Natural killer cell (primary cell): ENCODE measurements at places on chromosomes 16 and 17. TPM values are rescaled to one million over a fixed set of nuclear protein-coding genes. Genes with fewer than 3 reads are reported as not detected.

DNA sequence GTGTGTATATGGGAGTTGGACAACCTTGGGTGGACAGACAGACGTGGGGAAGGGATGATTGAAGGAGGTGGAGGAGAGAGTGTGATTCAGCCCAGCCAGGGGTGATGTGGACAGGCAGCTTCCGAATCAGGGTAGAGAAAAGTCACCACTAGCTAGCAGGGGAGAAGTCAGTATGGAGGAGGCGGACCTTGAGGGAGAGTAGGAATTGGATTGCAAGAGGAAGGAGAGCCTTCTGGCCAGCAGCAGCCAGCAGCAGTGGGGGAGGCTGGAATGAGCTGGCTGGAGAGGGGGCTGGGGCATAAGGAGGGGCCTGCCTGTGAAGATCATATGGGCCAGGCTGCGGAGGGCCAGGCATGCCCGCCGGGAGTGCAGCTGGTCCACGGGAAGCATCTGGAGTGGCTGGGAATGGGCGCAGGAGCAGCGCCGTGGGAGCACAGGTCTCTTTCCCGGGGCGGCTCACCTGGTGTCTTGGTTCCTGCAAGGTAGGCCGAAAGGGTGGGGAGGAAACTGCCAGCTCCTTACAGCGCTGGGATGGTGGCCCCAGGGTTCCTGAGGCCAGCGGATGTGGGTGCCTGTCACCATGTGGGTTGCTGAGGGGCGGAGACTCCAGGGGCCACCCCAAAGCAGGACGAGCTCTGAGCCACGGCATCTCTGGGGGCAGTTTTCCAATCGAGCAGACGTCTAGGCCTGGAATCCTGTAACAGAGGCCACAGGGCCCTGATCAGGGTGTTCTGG is 235.3 kb downstream of the SEC14L1 start:
- peak; percentile 67 for DNase-seq

DNA sequence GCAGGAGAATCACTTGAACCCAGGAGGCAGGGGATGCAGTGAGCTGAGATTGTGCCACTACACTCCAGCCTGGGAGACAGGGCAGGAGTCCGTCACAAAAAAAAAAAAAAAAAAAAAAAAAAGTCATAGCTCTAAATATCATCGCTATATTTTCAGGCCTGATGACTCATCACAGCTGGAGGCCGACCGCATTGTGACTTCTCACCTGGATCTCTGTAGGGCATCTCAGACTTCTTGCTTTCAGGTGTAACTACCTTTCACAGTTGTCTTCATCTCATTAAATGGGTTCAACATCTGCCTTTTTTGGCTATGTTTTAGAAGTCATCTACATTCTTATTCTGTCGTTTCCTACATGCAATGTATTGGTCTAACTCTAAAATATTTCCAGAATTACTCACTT is 353.1 kb upstream of the MON1B start:
- no peak for DNase-seq

The FBXW10 gene
- not detected for total RNA-seq

DNA sequence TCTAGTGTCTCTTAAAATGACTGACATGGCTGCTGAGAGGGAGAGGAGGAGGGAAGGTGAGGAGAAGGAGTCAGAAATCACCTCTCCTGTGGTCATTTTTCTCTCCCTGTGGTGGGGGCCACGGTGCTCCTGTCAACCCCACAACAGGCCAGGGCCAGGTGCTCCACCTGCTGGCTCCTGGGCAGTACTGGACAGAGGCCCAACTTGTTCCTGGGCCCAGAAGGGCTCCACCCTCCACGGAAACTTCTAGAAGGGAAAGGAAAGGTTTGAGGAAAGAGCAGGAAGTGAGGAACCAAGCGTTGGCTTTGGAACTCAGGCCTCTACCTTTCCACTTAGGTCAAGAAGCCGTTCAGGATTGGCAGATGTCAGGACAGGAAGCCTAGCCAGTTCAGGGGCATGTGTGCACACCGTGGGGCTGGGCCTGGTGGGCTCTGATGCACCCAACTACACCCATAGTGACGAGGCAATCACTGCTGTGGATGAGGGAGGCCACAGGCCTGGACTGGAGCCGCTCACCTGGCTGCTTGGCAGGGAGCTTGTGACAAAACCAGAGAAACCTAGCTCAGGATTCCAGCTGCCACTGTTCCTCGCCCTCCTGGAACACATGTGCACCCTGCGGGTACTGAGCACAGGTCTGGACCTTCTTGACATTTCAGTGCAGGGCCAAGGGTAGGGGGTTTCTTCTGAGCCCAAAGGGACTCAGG is 36.1 kb downstream of the WNT3 start:
- DNase-seq: peak; percentile 36

GRCh38 chr17:15440347-15440746 is 27.1 kb downstream of the CDRT4 start:
- DNase-seq: no peak

DNA sequence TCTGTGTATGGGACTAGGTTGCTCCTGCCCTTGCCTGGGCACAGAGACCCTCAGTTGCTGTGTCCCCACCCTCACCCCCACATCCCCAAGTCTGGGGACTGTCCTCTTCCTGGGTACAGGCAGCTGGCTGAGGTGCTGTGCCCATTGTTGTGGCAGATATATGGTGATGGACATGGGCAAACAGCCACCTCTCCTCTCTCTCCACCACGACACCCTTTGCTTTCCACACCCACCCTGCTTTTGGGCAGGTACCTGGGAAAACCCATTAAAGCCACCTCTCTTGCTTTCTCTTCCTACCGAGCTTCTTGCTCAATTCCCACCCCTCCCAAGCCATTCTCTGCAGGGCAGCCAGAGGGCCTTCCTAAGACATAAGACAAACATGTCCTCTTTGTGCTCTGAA is 21.7 kb downstream of the TRPV2 start:
- DNase-seq: no peak

- peak; percentile 80 for DNase-seq
These were observed 9.5 kb downstream of the FOXF1 start for GRCh38 chr16:86519649-86520316.

DNA sequence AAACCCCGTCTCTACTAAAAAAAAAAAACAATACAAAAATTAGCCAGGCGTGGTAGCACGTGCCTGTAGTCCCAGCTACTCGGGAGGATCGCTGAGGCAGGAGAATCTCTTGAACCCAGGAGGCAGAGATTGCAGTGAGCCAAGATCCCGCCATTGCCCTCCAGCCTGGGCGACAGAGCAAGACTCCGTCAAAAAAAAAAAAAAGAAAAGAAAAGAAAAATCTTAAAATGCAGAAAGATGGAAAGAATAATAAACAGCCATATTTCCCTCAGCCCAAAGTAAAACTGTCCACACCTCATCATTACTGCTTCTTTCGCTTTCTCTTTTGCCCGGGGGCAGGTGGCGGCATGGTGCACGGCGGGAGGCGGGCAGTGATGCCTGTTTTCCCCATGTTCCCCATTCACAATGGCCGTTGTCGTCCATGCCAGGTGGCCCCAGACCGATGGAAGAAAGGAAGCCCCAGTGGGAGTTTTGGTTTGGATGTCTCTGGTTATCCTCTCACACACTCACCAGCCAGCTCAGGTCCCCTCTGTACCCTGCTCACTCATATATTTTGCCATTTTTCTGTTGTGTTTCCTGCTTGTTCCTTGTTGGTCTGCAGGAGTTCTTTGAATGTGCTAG is 37.0 kb upstream of the PEMT start:
- DNase-seq: peak; percentile 22

The SULT1A4 gene
- 2.8 TPM for total RNA-seq

DNA sequence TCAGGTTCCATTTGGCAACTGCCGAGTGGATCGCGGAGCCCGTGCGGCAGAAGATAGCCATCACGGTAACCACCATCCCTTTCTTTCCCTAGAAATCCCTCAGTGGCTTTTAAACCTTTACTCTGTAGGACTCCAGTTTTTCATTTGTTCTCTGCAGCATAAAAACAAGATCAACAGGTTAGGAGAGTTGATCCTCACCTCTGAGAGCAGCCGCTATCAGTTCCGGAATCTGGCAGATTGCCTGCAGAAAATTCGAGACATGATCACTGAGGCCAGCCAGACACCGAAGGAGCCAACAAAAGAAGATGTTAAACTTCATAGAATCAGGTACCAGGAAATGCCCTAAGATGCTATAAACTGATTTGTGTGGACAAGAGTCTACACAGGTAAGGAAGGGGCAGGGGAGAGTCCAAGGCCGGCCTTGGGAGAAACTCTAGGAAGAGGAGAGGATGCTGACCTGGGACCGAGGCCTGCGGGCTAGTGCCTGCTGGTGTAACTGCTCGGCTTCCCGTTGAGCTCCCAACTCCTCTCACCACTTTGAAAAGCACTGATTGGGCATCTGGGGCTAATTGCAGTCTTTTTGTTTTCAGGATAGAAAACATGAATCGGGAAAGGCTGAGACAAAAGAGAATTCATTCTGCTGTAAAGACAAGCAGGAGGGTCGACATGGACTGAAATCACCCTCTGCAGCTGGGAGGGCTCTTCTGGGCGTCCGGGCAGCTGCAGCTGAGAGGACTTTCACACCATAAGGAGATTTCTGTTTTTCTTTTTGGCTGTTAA is 8.1 kb downstream of the MRPL58 start:
- DNase-seq: no peak

- DNase-seq: no peak
These were observed 97.7 kb downstream of the USP31 start for GRCh38 chr16:23051587-23051986.

- no peak for DNase-seq
These were observed 6.7 kb downstream of the ZNF646 start for GRCh38 chr16:31080756-31081419.

DNA sequence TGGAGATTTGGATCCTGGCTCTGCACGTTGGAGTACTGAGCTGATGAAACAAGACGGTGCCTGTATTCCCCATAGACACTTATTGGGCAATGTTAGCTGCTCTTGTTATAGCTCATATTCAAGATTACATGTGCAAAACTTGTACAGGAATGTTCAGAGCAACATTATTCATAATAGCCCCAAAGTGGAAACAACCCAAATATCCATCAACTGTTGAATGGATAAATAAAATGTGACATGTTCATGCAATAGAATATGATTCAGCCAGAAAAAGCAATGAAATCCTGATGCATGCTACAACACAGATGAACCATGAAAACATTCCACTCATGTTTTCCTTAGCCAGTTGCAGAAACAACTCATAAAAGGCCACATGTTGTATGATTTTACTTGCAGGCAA is 5.7 kb upstream of the SDR42E1 start:
- DNase-seq: no peak
